Activated CD4-positive, alpha-beta memory T cell treated with anti-CD3 and anti-CD28 coated beads, Interleukin-2, amount 10 ng/mL, durations not matched to agents 7 days and 5 days (primary cell): ENCODE measurements at places on chromosomes 4 and X. TPM values are rescaled to one million over a fixed set of nuclear protein-coding genes. Genes with fewer than 3 reads are reported as not detected.

The SPANXN3 gene
- total RNA-seq = not detected

GRCh38 chrX:31521941-31522340, 450.1 kb upstream of the FTHL17 start:
- no peaks in the 10 kb centered on the region for H3K4me1 ChIP-seq
- no peak overlapping the region for H3K27ac ChIP-seq
- H3K27me3 ChIP-seq = no peaks in the 10 kb centered on the region
- H3K4me3 ChIP-seq = no peak overlapping the region

The POU4F2 gene
- total RNA-seq = not detected

- H3K36me3 ChIP-seq = peaks cover 14% of the 10 kb centered on the region
- no peaks in the 10 kb centered on the region for H3K27me3 ChIP-seq
- DNase-seq = no peak
- H3K27ac ChIP-seq = no peak overlapping the region
- peaks cover 51% of the 10 kb centered on the region for H3K4me1 ChIP-seq
Observed at GRCh38 chrX:109707319-109707718, 25.7 kb downstream of the ACSL4 start.

DNA sequence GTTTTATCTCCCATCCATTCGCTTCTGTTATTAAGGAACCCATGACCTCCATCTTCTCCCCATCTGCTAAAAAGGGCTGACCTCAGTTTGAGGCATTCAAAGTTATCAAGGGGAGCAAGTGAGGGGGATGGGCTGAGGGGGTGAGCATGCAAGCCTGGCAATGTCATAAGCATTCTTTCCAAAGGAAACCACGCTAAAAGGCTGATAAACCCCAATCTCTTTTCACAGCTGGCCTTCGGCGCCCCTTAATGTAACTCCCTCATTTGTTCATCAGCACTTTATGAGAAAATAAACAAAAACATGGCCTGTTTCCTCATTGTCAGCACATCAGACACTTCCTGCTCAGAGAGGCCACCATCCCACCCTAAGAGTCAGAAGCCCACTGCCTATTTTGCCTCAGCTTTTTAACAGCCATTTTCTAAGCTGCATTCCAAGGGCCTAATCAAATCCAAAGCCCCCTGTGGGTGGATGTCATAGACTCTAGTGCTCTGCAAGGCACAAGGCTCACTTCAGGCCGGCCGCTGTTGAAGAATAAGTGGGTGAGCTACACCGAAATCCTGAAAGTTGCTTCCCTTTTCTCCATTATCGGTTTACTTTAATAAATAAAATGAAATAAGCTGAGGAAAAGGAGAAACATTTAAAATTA, 92.0 kb upstream of the SRD5A3 start:
- H3K27me3 ChIP-seq = peaks cover 7% of the 10 kb centered on the region
- no peak overlapping the region for H3K4me3 ChIP-seq
- DNase-seq = no peak
- no peaks in the 10 kb centered on the region for H3K4me1 ChIP-seq

GRCh38 chr4:3305610-3306371, 13.0 kb downstream of the RGS12 start:
- peak; percentile 45 for DNase-seq
- H3K36me3 ChIP-seq = no peaks in the 10 kb centered on the region
- H3K4me3 ChIP-seq = no peak overlapping the region
- peaks cover 51% of the 10 kb centered on the region for H3K4me1 ChIP-seq
- peak overlapping the region; percentile 73 for H3K27ac ChIP-seq
- H3K27me3 ChIP-seq = peaks cover 4% of the 10 kb centered on the region

GRCh38 chrX:116317409-116317808, 119.0 kb upstream of the SLC6A14 start:
- no peak overlapping the region for H3K27ac ChIP-seq
- H3K4me1 ChIP-seq = no peaks in the 10 kb centered on the region
- no peak for DNase-seq
- H3K4me3 ChIP-seq = no peak overlapping the region
- no peaks in the 10 kb centered on the region for H3K36me3 ChIP-seq

The EVC2 gene
- total RNA-seq = 2.2 TPM

DNA sequence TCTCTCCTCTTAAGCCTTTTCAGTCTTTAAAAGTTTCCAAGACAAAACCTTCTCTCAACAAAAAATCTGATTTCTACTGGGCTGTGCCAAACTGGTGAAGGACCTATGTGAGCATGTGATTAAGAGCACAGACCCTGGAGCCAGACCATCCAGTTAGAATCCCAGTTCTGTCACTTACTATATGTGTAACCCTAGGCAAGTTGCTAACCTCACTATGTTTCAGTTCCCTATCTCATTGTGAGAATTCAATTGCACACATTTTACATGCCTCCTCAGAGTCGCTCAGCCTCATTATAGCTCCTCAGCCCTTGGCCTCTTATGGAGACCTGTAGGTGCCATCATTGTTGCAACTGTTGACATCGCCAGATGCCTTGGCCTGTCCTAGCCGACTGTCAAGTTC, 54.1 kb upstream of the VEGFD start:
- H3K27ac ChIP-seq = no peak overlapping the region
- no peaks in the 10 kb centered on the region for H3K4me1 ChIP-seq
- H3K27me3 ChIP-seq = peaks cover 2% of the 10 kb centered on the region
- H3K36me3 ChIP-seq = no peaks in the 10 kb centered on the region
- DNase-seq = no peak

GRCh38 chr4:39528061-39528465, 824 bp upstream of the UGDH start:
- H3K27me3 ChIP-seq = no peaks in the 10 kb centered on the region
- peaks cover 16% of the 10 kb centered on the region for H3K4me1 ChIP-seq
- DNase-seq = no peak
- peak overlapping the region; percentile 60 for H3K27ac ChIP-seq
- peaks cover 21% of the 10 kb centered on the region for H3K36me3 ChIP-seq
- peak overlapping the region; percentile 97 for H3K4me3 ChIP-seq

The NLRP2B gene
- not detected for total RNA-seq

GRCh38 chr4:80655662-80656061, 320.1 kb downstream of the CFAP299 start:
- H3K4me1 ChIP-seq = no peaks in the 10 kb centered on the region
- DNase-seq = no peak
- no peak overlapping the region for H3K27ac ChIP-seq
- H3K36me3 ChIP-seq = no peaks in the 10 kb centered on the region
- no peak overlapping the region for H3K4me3 ChIP-seq

DNA sequence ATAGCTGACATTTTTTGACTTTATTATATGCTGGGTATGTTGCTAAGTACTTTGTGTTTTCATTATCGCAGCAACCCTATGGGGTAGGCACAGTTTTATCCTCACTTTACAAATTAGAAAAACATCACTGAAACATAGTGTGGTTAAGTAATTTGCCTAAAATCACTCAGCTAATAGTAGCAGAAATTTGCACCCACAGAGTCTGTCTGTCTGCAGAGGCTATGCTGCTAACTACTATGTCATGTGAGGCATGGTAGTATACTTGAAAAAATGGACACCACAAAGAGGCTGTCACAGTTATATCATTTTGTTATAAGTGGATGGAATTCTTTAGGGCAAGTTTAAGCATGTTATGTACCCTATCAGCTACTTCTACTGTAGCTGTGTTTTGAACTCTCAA, 69.0 kb downstream of the STAG2 start:
- H3K4me1 ChIP-seq = peaks cover 5% of the 10 kb centered on the region
- H3K4me3 ChIP-seq = no peak overlapping the region
- no peaks in the 10 kb centered on the region for H3K27me3 ChIP-seq
- H3K27ac ChIP-seq = no peak overlapping the region
- no peak for DNase-seq

The DCAF4L1 gene
- total RNA-seq = 0.10 TPM

DNA sequence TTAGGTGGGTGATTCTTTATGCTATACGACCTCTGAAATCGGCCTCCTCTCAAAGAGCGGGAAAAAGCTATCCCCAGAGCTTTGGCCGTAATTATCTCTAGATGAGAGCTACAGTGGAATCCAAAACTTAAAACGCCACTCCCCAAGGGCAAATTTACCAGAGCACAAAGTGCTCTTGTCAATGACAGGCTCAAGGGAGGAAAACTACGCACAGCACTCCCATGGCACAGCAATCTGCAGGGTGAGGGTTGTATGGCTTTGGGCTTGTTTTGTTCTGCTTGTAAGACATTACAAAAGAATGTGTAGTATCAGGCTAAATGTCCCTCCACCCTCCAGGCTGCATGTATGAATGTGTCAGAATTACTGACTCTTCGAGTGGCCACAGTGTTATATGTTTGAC, 44.0 kb downstream of the ARHGEF6 start:
- no peak for DNase-seq
- peaks cover 27% of the 10 kb centered on the region for H3K4me1 ChIP-seq
- H3K4me3 ChIP-seq = no peak overlapping the region
- no peak overlapping the region for H3K27ac ChIP-seq
- H3K27me3 ChIP-seq = no peaks in the 10 kb centered on the region
- peaks cover 63% of the 10 kb centered on the region for H3K36me3 ChIP-seq

DNA sequence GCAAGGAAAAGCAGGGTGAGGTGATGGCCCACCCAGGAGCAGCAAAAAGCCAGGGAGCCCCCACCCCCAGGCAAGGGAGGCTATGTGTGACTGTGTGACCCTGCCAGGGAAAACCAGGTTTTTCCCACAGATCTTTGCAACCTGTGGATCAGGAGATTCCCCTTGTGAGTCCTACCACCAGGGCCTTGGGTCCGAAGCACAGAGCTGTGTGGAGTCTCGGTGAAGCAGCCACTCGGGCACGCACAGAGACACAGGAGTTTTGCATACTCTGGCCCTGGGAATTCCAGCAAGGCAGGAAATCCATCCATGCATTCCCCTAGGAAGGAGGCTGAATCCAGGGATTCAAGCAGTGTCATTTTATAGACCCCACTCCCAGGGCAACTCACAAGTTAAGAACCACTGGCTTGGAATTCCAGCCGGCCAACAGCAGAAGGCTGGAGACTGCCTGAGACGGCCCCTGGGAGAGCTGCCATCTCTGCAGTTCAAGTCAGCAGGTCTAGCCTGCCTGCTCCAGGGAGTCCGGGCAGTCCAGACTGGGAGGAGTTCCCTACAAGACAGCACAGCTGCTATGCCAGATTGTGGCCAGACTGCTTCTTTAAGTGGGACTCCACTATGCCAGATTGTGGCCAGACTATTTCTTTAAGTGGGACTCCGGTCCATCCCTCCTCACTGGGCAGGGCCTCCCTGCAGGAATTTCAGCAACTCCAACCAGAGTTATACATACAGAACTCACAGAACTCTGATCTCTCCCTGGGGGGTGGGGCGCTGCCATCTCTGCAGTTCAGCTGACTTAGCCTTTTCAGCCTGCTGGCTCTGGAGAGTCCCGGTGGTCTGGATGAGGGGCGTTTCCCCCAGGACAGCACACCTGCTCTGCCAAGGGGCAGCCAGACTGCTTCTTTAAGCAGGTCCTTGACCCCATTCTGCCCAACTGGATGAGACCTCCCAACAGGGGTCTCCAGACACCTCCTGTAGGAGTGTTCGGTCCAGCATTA, 85.1 kb upstream of the ADAD1 start:
- H3K4me1 ChIP-seq = no peaks in the 10 kb centered on the region
- H3K36me3 ChIP-seq = peaks cover 38% of the 10 kb centered on the region
- no peaks in the 10 kb centered on the region for H3K27me3 ChIP-seq

The SHISA3 gene
- 0.58 TPM for total RNA-seq

DNA sequence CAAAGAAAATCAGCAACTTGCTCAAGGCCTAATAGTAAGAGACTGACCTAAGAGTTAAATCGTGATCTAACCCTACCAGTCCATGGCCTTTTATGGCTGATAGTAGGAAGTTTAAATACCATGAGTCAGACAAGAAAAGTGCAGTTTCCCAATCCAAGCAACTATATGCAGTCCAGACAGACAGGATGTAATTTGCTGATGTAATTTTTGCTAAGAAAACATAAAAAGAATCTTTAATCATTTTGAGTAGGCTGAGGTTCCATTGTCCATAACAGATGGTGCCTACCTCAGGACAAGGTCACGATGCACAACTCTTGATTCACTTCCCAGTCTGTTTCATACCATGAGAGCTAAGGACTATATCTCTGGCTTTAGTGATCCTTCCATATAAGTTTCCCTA, 317.5 kb upstream of the GRIA3 start:
- no peak overlapping the region for H3K4me3 ChIP-seq
- H3K4me1 ChIP-seq = no peaks in the 10 kb centered on the region
- no peaks in the 10 kb centered on the region for H3K27me3 ChIP-seq
- no peak overlapping the region for H3K27ac ChIP-seq
- H3K36me3 ChIP-seq = no peaks in the 10 kb centered on the region

DNA sequence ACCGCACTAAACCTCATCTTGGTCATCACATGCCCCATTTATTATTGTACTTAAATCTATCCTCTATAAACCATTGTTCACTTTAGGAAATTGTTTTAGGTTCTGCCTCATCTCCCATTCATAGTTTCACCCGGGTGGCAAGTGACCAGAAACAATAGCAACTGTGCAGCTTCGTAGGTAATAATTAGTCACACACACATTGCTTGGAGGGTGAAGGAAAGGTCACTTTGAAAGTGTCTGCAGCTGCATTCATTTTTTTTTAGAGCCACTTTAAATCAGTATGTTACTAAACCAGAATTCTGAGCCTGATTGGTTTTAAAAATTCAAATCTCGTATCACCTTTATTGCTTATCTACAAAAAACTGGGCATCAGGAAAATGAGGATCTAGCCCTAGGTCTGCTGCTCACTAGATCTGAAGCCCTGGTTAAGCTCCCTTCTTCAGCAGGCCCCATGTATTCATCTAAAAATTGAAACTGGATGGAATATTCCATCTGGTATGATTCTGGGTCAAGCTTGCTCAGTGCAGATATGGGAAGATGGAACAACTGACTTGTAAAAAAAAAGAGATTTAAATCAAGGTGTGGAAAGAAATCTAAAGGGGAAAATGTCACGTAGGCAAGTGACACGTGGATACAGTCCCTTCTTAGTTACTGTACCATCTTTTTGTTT, 62.4 kb downstream of the LIMCH1 start:
- no peaks in the 10 kb centered on the region for H3K4me1 ChIP-seq
- H3K36me3 ChIP-seq = no peaks in the 10 kb centered on the region
- no peak overlapping the region for H3K27ac ChIP-seq
- no peak for DNase-seq

- peak; percentile 57 for DNase-seq
- H3K36me3 ChIP-seq = peaks cover 7% of the 10 kb centered on the region
- H3K27me3 ChIP-seq = no peaks in the 10 kb centered on the region
- peak overlapping the region; percentile 85 for H3K4me3 ChIP-seq
- H3K4me1 ChIP-seq = peaks cover 19% of the 10 kb centered on the region
Observed at GRCh38 chr4:2537011-2537830, 774 bp downstream of the FAM193A start.

GRCh38 chrX:117839544-117839943, 277.1 kb downstream of the KLHL13 start:
- H3K27ac ChIP-seq = no peak overlapping the region
- H3K36me3 ChIP-seq = no peaks in the 10 kb centered on the region
- no peaks in the 10 kb centered on the region for H3K27me3 ChIP-seq
